ENCODE measurements at places on chromosomes 13 and 19. TPM values are rescaled to one million over a fixed set of nuclear protein-coding genes. Genes with fewer than 3 reads are reported as not detected.

The TLE6 gene
- 1.0 TPM for total RNA-seq

The ZNF559 gene
- total RNA-seq, result 12.2 TPM

The OR7A5 gene
- total RNA-seq, result not detected

The TMEM150B gene
- 0.39 TPM for total RNA-seq

The ZNF667 gene
- not detected for total RNA-seq

The RAB11B gene
- 99.9 TPM for total RNA-seq

The SLC25A23 gene
- total RNA-seq, result 18.8 TPM

The CEACAM7 gene
- total RNA-seq, result not detected

The ETV2 gene
- total RNA-seq, result 1.3 TPM

The IGFL3 gene
- total RNA-seq, result not detected

The STOML3 gene
- total RNA-seq, result not detected

The PRTN3 gene
- not detected for total RNA-seq

The PINLYP gene
- total RNA-seq, result 9.9 TPM
